ENCODE measurements at places on chromosomes 4 and X.

- DNase-seq: no peak
Measured at GRCh38 chr4:117898496-117898895, 135.8 kb upstream of the NDST3 start.

DNA sequence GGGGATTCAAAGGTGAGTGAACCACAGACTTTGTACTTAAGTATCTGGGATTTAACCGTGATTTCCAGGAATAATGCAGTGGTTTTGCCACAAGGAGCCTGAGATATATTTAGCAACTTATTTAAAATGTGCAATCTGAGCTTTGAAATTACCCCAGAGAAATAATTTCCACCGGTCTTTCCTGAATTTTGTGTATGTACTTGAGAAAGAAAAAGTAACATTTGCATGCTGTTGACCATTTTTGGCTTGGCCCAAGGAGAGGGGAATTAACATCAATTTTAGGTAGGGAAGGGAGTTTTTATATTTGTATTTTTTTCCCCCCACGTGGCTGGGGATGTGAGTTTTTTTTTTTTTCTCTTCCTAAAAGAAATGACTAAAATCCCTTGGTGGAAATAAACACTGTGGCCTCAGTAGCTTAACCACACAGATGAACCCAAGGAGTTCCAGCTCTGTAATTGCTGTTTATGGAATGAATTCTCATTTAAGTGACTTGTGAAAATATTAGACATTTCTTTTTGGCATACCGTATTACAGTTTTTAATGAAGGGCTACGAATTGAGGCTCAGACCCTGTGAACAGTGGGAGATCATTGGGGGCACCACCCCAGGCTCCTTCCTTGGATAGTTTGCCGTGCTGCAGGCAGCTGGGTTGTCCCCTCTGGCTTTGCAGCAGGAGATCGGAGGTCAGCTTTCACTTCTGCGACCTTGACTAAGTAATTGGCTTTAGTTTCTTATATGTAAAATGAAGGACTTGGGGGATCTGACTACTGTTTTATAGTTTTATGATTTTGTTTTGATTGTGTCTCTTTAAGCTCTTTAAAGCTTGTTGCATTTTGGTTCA lies 116.1 kb downstream of the ARHGAP10 start:
- no peak for DNase-seq

- no peak for DNase-seq
Measured at GRCh38 chr4:101191302-101192098, 155.8 kb downstream of the PPP3CA start.

- DNase-seq: no peak
Measured at GRCh38 chr4:109214622-109215301, 87.7 kb downstream of the COL25A1 start.

- DNase-seq: no peak
Measured at GRCh38 chr4:8284391-8284790, 14.8 kb downstream of the HTRA3 start.

DNA sequence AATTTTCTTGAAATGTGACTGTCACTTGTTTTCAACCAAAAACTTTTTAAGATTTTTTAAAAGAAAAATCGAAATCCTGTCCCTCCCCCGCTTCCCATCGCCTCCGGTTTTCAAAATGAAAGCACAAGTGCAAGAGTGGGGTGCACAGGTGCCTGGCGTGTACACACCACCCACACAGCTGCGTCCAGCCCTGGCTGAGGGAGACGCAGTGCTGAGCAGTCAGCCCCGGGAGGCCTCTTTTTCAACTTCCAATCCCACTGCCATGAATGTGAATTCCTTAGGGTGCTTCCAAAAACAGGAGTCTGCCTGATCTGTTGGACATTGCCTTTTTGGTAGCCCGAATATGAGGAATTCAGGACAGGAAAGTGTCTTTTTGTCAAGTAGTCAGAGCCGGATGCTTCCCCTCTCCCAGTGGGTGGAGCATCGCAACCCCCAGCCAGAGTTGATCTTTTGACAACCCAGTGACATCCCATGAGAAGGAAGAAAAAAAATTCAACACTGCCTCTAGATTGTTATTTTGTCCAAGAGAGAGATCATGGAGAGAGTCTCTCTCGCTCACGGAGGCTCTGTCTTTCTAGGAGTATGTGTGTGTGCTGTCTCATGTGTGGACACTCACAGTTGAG lies 8.9 kb downstream of the PRRG3 start:
- no peak for DNase-seq

GRCh38 chr4:15765910-15766697 lies 12.0 kb upstream of the CD38 start:
- peak; percentile 13 for DNase-seq

DNA sequence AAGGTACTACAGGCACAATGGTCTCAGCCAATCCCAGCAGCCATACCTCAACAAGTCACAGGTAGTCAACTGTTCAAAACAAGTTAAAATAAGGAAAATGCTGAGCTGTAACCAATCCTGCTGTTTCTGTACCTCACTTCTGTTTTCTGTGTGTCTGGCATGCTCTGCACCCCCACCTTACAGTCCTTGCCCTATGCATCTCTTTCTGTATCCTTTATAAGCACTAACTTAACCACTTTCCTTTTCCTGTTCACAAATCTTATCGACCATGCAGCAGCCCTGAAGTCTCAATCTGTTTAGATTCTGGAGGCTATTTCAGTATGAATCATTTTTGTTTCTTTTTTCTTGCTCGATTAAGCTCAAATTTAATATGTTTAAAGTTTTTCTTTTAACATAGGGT lies 12.5 kb upstream of the FAM13A start:
- DNase-seq: no peak

- DNase-seq: no peak
Measured at GRCh38 chr4:94208918-94209317, 1.3 kb downstream of the SMARCAD1 start.

DNA sequence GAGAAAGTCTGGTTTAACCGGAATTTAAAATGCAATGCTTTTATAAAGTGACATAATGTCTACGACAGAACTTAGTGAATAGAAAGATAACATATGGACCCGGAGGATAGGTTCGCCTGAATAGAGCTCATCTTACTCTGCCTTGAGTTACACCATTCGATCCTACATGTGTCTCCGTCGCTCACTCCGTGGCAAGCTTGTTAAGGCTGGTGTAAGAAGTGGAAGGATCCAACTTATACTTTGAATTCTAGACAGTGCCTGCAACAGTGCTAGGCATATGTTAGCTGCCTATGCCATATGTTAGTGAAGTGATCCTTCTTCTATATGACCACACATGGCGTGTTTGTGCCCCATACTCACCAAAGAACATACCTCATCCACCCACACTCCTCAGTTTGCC lies 50.9 kb downstream of the SEL1L3 start:
- DNase-seq: no peak
